ENCODE measurements at places on chromosomes 7 and 10. TPM values are rescaled to one million over a fixed set of nuclear protein-coding genes. Genes with fewer than 3 reads are reported as not detected.

The SPDYE17 gene
- not detected for total RNA-seq

The SRRM3 gene
- 6.1 TPM for total RNA-seq

The FAM131B gene
- 0.36 TPM for total RNA-seq

The RBM20 gene
- 1.1 TPM for total RNA-seq

The BLNK gene
- not detected for total RNA-seq

The A1CF gene
- 0.07 TPM for total RNA-seq

The PTPN20 gene
- 4.9 TPM for total RNA-seq

The HILPDA gene
- 22.9 TPM for total RNA-seq

The NPTX2 gene
- total RNA-seq: not detected

The ZNF248 gene
- 2.9 TPM for total RNA-seq

The COL13A1 gene
- total RNA-seq: 0.27 TPM

The OR6V1 gene
- total RNA-seq: not detected

The AKR1C2 gene
- 3,442 TPM for total RNA-seq

The SORCS3 gene
- total RNA-seq: not detected

The PLEKHS1 gene
- total RNA-seq: not detected

The ELFN1 gene
- total RNA-seq: 0.49 TPM
